ENCODE measurements at places on chromosomes 12 and 14. TPM values are rescaled to one million over a fixed set of nuclear protein-coding genes. Genes with fewer than 3 reads are reported as not detected.

PPFIA2 gene
- total RNA-seq = 1.6 TPM

GPR135 gene
- total RNA-seq = 5.5 TPM

CD4 gene
- 22.4 TPM for total RNA-seq

SMCO2 gene
- total RNA-seq = not detected

POLE gene
- total RNA-seq = 15.8 TPM

EIF2S3B gene
- not detected for total RNA-seq

EML1 gene
- total RNA-seq = 33.2 TPM

CLEC6A gene
- not detected for total RNA-seq

NEUROD4 gene
- not detected for total RNA-seq

CRIP2 gene
- 71.4 TPM for total RNA-seq

TAS2R9 gene
- not detected for total RNA-seq

KRT2 gene
- not detected for total RNA-seq

RTN1 gene
- total RNA-seq = 50.0 TPM

DNA sequence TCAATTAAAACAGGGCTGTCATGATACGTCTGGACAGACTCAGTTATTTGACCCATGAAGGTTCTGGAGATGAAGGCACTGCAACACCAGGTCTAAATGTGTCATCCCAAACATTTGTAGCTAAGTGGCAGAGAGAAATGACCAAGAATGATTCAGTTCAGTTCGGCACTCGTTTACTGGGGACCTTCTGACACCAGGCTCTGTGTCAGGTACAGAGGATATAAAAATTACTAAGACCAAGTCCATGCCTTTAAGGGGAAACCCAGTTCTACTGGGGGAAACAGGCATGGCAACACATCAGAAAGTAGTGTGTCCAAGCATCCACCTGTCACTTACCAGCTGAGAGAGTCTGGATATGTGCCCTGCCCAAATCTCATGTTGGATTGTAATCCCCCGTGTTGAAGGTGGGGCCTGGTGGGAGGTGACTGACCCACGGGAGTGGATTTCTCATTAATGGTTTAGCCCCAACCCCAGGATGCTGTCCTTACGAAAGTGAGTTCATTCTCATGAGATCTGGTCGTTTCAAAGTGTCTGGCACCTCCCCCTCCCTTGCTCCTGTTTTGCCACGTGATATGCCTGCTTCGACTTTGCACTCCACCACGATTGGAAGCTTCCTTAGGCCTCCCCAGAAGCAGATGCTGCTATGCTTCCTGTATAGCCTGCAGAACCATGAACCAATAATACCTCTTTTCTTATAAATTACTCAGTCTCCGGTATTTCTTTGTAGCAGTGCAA is 41.9 kb upstream of the BCL2L14 start:
- DNase-seq = no peak

DNA sequence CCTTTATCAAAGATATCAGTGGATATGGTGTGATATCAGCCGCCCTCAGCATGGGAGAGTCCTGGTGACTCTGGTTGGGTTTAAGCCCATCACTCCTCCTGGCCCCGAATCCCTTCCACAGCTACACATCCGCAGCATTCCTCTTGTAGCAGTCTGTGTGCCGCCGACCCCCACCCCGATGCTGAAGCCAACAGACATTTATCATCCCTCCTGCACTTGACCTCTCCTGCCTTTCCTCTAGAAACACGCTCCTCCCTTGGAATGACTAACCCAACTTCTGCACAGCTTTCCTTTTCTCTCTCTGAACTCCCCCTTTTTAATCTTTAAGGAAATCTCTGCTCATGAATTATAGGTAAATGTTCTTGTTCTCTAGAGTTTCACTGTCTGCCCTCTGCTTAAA is 250.9 kb upstream of the FOXN3 start:
- no peak for DNase-seq

DNA sequence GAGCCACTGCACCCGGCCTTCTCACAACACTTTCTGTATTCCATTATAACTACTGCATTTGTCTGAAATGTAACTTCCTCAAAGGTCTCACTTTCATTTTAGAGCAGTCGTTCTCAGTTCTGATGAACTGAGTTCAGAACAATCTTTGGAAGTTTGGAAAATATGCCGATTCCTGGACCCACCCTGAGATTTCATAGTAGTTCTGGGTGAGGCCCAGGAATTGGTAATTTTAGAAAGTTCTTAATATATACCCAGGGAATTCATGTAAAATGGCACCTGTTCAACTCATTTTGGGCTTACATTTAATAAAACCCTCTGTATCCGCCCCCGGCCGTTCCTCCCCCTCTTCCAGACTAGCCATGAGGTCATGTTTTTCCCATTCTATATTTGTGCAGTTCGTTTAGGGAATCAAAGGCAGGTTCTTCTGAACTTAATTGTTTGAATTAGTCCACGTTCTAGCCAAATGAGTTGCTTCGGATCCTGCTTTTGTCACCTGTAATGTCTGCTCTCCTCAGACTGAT is 5.9 kb downstream of the GSG1 start:
- no peak for DNase-seq

DNA sequence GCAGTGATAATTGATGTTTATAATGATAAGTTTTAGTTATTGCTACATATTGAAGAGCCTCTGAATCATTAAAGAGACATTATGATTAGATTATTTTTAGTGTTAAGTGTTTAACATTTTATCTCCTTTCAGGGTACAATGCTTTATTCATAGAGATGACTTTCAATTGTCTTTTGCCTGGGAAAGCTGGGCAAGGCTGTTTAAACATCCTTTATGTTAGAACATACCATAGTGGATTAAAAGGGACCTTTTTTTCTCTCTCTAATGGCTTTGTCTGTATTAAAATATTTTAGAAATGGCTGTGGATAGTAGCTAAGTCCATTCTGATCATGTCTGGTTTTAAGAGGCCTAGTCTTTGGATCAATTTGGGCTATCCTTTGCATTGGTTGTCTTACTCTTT is 427.5 kb upstream of the MIS18BP1 start:
- no peak for DNase-seq

GRCh38 chr12:41286426-41286825 is 98.3 kb downstream of the PDZRN4 start:
- DNase-seq = no peak

DNA sequence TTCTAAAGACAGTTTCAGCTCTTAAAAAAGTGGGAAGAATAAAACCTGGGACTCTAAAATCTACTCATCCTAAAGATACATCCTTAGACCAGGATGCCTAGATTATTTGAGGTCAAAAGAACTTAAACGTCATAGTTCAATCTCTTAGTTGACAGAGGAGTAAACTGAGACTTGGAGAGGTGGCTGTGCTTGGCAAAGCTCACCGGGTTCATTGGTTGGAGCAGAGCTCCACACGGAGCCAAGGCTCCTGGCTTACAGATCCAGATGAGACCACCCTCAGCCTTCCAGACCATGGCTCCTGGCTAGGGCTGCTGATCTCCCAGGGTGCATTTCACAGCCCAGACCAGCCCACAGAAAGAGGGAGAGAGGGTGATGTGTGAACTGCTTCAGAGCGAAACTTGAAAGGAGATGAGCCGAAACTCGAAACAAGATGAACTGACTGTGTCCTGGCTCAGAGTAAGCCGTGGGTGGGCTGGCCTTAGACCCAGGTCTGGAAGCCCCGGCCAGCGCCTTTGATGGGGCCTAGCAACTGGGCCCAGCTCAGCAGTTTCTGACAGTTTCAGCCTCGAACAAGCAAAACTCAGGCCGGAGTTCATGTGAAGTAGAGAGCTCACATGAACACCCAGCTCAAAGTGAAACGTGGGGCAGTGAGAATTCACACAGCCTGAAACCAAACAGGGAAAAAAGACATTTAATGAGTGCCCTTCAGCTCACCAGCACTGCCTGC is 1044.8 kb downstream of the BCL11B start:
- no peak for DNase-seq

GRCh38 chr12:27535318-27535717 is 11.3 kb downstream of the PPFIBP1 start:
- DNase-seq = no peak

DNA sequence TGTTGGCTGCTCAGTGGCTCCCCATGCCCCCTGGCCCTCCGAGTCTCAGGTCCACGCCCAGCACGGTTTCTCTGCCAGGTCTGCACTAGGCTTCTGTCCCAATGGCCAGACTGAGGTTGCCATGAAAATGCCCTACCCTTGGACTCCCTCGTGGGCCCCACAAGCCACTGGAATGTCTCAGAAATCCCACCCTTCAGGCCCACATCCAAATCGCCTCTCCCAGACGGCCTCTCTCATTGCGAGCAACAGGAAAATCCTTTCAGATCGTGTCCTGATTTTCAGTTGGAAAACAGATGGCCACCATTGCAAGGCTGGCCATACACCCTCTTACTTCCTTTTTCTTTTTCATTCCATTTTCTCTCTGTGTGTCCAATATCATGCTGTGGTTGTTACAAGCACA is 77.3 kb downstream of the IRF2BPL start:
- DNase-seq = no peak

DNA sequence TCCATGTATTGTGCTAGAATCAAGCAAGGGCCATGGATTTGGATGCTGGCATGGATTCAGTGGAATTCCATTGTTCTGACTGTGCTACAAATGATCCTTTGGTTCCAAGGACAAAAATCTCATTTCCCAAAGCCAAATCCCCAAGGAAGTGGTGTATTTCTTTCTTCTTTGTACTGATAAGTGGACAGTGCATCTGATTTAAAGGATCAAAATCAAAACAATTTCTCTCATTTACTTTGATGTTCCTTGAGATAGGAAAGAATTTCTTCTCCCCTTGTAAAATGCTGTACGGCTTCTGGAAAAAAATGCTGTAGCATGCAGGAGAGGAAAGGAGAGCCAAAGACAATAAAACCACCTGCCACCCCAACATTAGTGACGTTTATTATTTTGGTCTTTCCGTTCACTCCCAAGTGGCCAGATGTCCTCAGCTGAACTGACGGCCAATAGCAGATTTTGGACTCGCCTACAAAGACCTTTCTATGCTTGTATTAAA is 185.7 kb downstream of the PRKD1 start:
- DNase-seq = no peak

GRCh38 chr12:69331519-69331908 is 16.7 kb upstream of the LYZ start:
- no peak for DNase-seq

GRCh38 chr14:70780396-70781075 is 28.8 kb downstream of the MAP3K9 start:
- no peak for DNase-seq

DNA sequence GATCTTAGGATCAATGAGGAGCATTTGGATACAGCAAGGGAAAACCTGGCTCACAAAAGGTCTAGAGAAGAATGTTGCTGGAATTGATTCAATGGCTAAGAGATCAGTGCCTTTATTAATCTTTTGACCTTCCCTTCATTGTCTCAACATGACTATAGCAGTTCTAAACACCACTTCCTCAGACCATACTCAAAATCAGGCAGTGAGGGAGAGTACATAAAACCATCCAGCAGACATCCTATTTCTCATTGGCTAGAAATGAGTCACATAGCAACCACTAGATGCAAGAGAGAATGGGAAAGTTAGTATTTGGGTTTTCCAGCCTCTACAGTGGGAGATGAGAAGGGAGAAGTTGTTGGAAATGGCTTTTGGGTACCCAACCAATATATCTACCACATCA is 151.4 kb upstream of the NUDT4 start:
- DNase-seq = no peak

DNA sequence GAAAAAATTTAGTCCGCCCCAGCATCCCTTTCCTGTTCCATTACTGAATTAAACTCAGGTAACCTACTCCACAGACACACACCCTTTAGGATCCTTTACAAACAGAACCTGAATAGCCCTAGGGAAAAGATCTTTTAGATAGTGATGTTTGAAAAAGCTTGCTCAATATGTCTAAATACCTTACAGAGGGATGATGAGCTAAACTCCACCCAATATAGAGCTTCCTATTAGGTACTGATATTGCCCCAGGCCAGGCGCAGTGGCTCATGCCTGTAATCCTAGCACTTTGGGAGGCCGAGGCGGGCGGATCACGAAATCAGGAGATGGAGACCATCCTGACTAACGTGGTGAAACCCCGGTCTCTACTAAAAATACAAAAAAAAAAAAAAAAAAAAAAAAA is 50.1 kb downstream of the FERMT2 start:
- no peak for DNase-seq

DNA sequence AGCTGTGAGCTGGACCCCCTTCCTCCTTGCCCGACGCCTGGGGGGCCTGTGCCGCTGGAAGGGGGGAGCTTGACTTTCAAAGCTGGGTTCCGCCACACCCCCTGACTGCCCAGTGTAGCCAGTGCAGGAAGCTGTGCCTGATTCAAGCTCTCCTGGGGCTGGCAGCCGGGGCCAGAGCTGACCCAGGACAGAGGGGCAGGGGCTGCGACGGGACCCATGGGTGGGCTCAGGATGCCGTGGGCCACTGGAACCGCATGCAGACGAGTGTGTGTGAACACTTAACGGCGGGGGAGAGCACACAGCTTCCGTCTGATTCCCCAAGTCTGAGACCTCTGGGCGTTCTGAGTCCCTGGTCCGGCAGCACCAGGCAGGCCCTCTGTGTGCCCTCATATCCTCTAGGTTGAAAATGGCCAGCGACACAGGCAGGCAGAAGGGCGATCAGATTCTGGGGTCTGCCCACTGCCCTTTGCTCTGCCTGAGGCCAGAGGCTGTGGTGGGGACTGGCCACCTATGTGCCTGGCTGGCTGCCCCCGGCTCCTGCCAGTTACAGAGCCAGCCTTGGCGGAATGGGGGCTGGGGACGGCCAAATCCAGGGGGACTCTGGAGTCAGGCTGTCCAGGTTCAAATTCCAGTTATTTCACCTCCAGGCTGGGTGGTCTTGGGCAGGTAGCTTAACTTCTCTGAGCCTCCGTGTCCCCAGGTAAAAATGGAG is 54.0 kb downstream of the CYP46A1 start:
- no peak for DNase-seq

GRCh38 chr14:53792909-53793308 is 163.7 kb downstream of the BMP4 start:
- no peak for DNase-seq

DNA sequence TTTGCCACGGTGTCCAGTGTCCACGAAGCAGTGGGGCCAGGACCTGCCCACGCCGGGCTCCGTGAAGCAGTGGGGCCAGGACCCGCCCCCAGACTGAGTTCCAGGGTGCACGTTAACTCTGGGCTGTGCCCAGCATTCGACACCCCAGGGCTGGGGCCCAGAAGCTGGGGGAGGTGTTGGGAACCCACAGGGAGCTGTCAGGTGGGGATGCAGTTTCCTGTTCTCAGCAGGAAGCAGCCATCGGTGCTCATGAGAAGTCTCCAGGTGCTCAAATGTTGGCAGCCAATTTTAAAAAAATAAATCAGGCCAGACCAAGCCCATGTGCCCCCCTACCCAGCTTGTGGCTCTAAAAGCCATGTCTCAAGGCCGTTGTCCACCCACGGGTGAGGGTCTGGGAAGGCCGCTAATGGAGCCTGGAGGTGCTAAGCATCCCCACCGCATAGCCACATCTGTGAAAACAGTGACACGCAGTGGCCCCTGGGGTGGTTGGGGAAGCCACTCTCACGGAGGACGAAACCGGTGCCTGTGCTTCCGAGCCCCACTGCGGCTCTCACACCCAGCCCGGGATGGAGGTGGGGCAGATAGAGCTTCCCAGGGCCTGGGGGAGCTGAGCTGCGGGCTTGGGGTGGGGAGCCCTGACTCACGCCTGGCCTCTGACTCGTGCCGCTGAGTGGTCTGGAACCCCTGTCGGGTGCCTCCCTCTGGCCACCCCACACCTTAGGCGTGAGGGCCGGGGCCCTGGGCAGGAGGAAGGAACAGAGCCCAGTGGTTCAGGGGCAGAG is 53.5 kb downstream of the FBRSL1 start:
- no peak for DNase-seq

GRCh38 chr12:126915309-126915708 is 1351.7 kb upstream of the TMEM132C start:
- DNase-seq = no peak

- DNase-seq = no peak
Measured at GRCh38 chr14:103846543-103847450, 578 bp downstream of the PPP1R13B start.

Data from omental fat pad (tissue), 4 donors.